ENCODE measurements at places on chromosomes 2 and 18.

GRCh38 chr2:27051902-27052645, 606 bp downstream of the AGBL5 start:
- no peak for DNase-seq

DNA sequence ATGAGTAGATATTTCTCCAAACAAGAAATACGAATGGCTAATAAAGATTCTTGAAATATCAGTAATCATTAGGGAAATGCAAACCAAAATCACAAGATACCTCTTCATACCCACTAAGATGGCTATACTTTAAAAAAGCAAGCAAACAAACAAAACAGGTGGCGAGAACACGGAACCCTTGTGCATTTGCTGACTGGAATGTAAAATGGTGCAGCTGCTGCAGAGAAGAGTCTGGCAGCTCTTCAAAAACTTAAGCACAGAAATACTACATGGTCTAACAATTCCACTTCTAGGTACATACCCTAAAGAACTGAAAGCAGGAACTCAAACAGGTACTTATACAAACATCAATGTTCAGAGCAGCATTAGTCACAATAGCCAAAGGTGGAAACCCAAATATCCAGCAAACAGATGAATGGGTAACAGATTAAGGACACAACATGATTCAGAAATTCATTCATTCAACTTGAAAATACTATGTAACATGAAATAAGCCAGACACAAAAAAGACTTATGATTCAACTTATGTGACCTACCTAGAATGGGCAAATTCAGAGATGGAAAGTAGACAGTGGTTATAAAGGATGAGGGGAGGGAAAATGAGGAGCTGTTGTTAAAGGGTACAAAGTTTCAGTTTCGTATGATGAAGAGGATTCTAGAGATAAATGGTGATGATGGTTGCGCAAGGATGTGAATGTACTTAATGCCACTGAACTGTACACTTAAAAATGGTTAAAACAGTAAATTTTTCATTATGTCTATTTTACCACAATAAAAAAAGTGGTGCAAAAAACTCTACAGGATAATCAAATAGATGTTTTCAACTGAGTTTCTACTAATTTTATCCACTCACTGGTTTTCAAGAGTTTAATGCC, 26.9 kb upstream of the GPR75 start:
- DNase-seq = no peak

DNA sequence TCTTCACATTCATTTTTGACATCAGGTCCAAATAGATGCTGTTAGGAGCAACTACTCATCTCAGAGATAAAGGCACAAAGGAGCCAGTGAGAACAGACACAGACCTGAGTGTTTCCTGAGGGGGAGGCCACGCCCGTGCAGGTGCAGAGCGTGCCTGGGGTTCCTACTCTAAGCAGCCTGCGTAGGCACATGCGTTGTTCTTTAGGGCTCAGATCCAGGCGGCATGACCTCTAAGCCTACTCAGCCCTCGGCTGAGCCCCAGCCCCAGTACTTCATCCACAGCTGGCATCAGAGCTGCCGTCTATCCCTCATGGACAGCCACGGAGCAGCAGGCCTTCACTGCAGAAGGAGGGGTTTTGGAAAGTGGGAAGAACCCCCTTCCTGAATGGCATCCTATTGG, 54.9 kb upstream of the PXDN start:
- no peak for DNase-seq

- DNase-seq = no peak
These were observed 153.3 kb downstream of the LDLRAD4 start for GRCh38 chr18:13371689-13372418.

GRCh38 chr2:18153741-18154140, 275.3 kb downstream of the KCNS3 start:
- DNase-seq = no peak

DNA sequence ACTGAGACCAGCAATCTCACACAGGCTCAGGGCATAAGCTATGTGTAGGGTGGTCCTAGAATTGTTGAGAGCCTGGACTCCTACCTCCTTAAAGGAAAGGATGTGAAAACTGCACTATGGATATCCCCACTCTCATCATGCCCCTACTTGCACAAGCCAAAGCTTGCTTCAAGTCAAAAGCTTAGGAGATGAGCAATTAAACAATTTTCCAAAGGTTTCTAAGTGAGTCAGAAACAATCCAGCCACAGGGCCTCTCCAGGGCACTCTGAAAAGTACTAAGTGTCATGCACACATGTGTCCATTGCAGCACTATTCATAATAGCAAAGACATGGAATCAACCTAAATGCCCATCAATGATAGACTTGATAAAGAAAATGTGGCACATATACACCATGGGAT, 215.4 kb downstream of the AFF3 start:
- no peak for DNase-seq

GRCh38 chr2:240803191-240803590, 16.8 kb downstream of the KIF1A start:
- DNase-seq = no peak

DNA sequence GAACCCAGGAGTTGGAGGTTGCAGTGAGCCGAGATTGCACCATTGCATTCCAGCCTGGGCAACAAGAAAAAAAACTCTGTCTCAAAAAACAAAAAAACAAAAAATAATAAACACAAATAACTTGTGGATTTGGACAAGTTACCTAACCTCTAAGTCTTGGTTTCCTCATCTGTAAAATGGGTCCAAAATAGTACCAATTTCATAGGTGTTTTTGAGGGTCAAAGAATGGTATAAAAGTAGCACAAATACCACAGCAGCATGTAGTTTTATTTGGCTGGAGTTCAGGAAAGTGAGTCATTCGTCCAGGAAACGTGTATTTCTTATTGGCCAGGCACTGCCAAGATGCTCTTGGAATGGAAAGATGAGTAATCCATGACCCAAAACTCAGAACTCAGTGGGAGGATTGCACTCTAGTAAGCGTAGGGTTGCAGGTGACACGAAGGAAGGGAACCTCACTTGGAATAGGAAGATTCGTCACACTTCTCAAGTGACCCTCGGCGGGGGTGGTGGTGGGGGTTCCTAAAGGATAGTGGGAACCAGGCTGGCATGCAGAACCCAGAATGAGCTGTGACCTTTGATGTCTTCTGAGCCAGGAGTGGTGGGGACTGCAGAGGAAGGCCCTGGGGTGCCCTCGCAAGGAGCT, 24.4 kb downstream of the GRHL1 start:
- peak; percentile 50 for DNase-seq

GRCh38 chr2:55163941-55164390, 68.1 kb downstream of the CLHC1 start:
- no peak for DNase-seq

DNA sequence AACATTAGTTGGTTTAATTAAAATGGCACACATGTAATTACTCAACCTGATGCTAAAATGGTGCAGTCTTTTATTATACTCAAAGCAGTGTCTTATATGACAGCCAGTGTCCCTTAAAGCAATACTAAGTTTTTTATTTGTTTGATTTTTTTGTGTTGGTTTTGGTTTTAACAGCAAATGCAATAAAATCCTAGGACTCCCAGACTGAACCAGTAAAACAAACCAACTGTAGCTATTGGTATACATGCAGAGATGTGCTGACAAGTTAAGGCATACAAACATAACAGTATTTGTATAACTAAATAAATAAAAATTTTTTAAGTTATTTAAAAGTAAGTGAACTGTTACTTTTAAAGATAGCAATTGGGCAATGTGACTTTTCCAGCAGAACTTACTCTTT, 387.7 kb downstream of the RND3 start:
- no peak for DNase-seq

DNA sequence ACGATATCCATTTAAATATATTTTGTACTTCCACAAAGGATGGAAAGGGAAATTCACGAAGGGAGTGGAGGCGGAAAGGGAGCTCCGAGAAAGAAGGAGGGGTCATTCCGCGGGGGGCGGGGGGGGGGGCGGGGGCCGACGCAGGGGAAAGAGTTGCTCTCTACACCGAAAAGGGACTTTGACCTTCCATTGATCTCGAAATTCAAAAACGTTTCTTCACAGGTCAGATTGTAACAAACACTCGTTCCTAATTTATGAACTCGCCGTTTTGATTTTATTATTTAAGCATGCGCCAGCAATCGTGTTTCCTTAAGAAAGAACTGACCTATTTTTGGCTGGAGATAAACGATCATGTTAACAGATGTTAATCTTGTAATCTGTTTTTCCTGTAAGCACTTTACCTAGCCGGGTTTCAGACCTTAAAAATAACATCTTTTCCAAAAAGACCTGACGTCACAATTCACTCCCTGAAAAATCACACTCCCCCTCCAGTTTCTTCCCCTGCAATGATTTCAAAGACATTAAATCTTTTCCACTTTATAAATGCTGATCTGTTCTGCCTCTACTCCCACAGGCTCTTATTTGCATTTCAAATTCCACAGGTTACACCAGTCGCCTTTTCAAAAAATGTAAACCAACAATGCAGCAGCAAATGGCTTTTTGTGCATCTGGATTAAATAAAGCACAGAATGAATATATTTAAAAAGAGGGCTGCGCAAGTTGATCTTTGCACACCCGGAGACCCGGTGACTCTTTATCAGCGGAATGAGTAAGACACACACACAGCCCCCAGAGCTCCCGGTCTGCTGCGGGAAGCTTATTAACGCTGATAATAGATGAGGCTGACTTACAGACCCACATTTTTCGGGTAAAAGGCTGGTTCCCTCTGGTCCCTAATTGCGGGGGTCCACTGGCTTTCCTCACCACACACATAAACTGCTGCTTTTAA, 1.6 kb downstream of the ZNF516 start:
- DNase-seq = peak; percentile 17

- no peak for DNase-seq
These were observed 17.5 kb downstream of the TGOLN2 start for GRCh38 chr2:85310330-85310729.

- DNase-seq = no peak
These were observed 2.4 kb downstream of the SCYGR8 start for GRCh38 chr2:227748079-227748478.

- DNase-seq = no peak
These were observed 205.1 kb downstream of the ZBTB7C start for GRCh38 chr18:48203961-48204666.

GRCh38 chr18:29080946-29081345, 904.0 kb upstream of the CDH2 start:
- DNase-seq = no peak

- no peak for DNase-seq
These were observed 175.9 kb upstream of the FN1 start for GRCh38 chr2:215611609-215612386.

DNA sequence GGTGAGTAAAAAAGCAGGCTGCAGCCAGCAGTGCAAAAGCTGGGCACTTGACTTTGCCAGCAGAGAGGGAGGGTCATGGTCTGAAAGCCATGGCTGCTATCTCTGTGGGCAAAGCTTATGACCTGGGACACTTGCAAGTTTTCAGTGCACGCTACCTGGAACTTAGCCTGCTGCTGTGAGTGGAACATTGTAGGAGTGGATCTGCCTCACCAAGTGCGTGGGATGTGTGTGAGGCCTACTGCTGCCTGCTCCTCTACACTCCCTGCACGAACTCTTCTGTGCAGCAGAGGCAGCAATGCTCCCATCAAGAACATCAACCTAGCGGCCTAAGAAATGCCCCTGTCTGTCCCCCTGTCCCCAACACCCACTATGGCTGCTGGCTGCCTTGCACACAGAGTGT, 344.1 kb upstream of the REG3G start:
- DNase-seq = no peak

- peak; percentile 20 for DNase-seq
These were observed 9.8 kb upstream of the IL36A start for GRCh38 chr2:112995346-112995920.

GRCh38 chr2:42421601-42422239, 60.7 kb upstream of the COX7A2L start:
- no peak for DNase-seq

- no peak for DNase-seq
These were observed 304.6 kb upstream of the LYPD1 start for GRCh38 chr2:132974467-132975095.

- no peak for DNase-seq
These were observed 13.5 kb downstream of the TNFRSF11A start for GRCh38 chr18:62338446-62339105.

GRCh38 chr2:35168351-35168750, 1187.2 kb upstream of the CRIM1 start:
- no peak for DNase-seq

DNA sequence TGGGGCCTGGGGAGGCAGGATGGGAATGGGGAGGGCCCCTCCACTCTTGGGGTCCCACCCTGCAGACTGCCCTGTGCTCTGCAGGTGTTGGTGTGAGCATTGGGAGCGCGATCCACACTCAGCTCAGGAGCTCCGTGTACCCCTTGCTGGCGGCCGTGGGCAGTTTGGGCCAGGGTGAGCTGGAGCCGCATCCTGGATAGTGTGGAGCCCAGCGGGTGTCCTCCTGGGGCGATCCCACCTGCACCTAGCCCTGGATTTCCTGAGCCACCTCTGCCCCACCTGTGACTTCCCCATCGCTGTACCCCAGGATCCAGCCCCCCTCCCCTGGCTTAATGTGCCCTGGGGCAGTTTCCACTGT, 2.6 kb downstream of the PROM2 start:
- no peak for DNase-seq

DNA sequence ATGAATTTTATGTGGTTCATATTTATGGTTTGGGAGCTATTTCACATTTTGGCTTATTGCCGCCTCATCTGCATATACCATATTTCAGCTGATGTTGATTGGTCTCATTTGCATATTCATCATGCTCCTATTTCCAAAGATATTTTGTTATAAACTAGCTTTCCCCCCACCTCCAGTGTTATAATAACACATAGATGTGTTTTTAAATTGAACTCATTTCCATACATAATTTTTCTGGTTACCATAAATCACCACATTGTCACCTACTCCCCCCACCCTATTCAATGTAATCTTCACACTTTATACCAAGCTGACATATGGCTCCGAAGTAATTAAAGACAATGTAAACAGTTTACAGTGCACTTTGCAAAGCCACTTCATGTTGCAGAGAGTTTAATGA, 101.2 kb downstream of the FSHR start:
- DNase-seq = no peak

GRCh38 chr2:169258045-169258601, 104.2 kb downstream of the LRP2 start:
- no peak for DNase-seq

DNA sequence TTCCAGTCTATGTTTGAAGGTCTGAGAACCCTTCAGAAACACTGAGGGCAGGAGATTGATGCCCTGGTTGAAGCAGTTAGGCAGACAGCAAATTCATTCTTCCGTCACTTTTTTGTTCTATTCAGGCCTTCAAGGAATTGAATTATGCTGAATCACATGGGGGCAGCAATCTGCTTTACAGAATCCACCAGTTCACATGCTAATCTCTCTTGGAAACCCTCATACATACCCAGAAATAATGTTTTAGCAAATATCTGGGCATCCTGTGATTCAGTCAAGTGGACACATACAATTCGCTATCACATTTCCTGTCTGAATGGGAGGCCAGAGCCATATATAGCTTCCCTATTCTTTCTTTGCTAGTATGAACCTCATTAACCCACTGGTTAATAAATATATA, 301.4 kb upstream of the CNTNAP5 start:
- no peak for DNase-seq

- no peak for DNase-seq
These were observed 47.7 kb downstream of the PRKCE start for GRCh38 chr2:45699032-45699658.

DNA sequence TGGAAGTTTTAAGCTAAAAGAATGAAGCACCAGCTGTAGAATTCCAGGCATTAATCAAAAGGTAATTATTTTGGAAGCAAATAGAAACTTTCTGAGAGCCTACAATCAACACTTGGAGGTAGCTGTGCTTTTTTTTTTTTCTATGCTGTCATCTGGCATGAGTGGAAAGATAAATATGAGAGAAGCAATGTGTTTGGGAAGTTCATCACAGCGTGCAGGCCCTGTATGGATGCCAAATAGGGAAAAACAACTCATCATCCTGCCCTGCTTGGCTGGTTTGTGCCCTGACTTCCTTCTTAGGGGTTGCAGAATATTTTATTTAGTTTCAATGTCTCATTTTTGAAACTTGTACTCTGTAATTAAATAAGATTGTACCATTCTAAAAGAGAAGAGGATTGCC, 437.4 kb downstream of the PIK3C3 start:
- DNase-seq = no peak
